ENCODE measurements at places on chromosomes 3 and 15.

DNA sequence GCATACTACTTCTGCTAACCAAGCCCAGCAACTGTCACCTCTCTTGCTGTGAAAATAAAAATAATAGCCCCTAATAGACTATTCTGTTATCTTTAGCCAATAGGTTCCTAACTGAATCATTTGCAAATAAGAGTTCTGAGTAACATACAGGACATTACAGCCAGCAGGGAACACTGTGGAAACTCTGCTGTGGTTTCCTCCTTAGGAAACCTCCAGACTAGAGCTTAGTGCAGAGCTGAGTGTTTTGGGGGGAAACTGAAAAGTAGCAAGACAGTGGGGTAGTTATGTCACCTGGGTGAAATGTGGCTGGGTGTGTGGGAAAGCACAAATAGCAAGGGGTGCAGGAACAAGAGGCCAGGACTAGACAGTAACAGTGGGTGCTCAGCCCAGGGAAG, 32.4 kb downstream of the DZIP1L start:
- no peak for DNase-seq

DNA sequence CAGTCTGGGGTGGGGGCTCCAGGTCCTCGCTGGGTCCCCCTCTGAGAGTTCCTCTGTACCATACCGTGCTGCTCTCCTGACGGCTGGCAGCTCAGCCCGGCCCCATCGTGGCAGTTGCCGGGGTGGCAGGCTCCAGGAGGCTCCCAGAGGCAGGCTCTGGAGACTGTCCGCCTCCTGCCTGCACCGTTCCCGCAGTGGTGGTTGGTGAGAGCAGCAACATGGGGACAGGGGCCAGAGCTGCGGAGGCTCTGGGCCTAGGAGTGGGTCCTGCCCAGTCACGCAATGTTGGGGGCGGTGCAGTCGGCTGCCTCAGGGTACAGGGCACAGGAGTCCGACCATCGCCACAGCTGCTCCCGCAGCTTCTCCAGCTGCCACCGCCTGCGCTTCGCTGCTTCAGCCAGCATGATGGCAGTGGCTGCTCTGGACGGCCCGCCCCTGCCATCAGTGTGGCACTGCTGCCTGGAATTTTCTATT, 492.7 kb downstream of the AGBL1 start:
- no peak for DNase-seq

GRCh38 chr3:57903124-57903890, 104.9 kb upstream of the FLNB start:
- no peak for DNase-seq

- DNase-seq: no peak
These were observed 139.8 kb upstream of the PRR20G start for GRCh38 chr3:127427666-127428065.

Data from stimulated activated CD8-positive, alpha-beta memory T cell treated with anti-CD3 and anti-CD28 coated beads, Interleukin-7, amount 100 ng/mL, for 24 hours (primary cell).